CD14-positive monocyte (primary cell): ENCODE measurements at places on chromosomes 7 and 10. TPM values are rescaled to one million over a fixed set of nuclear protein-coding genes. Genes with fewer than 3 reads are reported as not detected.

The ANKRD16 gene
- polyA plus RNA-seq = 2.1 TPM

- H3K27me3 ChIP-seq = no peaks in the 10 kb centered on the region
- no peak overlapping the region for H3K27ac ChIP-seq
- DNase-seq = no peak
- no peak overlapping the region for H3K4me3 ChIP-seq
Observed at GRCh38 chr10:128028508-128029289, 97.5 kb downstream of the MKI67 start.

- no peaks in the 10 kb centered on the region for H3K27me3 ChIP-seq
- H3K27ac ChIP-seq = peak overlapping the region; percentile 97
- no peaks in the 10 kb centered on the region for H3K36me3 ChIP-seq
- H3K4me3 ChIP-seq = peak overlapping the region; percentile 71
Observed at GRCh38 chr7:123748171-123748733, 551 bp downstream of the WASL start.

- peaks cover 32% of the 10 kb centered on the region for H3K36me3 ChIP-seq
- H3K27me3 ChIP-seq = no peaks in the 10 kb centered on the region
Observed at GRCh38 chr7:149196151-149196704, 882 bp downstream of the ZNF282 start.

DNA sequence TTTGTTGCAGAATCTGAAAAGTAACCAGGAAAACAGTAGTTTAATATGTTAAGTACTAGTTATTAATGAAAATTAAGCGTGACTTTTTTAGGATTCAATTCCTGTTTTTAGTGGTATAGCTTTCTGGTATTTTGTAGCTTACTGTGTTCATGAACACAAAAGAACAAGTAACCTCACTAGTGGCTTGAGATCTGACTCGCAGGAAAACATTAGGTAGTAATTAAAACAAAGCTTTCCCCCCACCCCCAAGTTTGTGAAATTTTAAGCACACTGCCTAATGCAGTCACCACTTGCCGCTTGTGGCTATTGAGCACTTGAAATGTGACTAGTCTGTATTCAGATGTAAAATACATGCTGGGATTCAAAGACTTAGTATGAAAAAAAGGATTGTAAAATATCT, 102.5 kb upstream of the RPA3 start:
- no peak overlapping the region for H3K4me3 ChIP-seq
- H3K27ac ChIP-seq = no peak overlapping the region
- DNase-seq = no peak
- H3K4me1 ChIP-seq = peaks cover 4% of the 10 kb centered on the region
- no peaks in the 10 kb centered on the region for H3K36me3 ChIP-seq
- no peaks in the 10 kb centered on the region for H3K27me3 ChIP-seq

The SRPK2 gene
- 30.0 TPM for polyA plus RNA-seq

- no peak overlapping the region for H3K27ac ChIP-seq
- H3K36me3 ChIP-seq = peaks cover 6% of the 10 kb centered on the region
- H3K27me3 ChIP-seq = no peaks in the 10 kb centered on the region
- DNase-seq = peak; percentile 50
- peaks cover 37% of the 10 kb centered on the region for H3K4me1 ChIP-seq
Observed at GRCh38 chr7:75993689-75994387, 557 bp downstream of the TMEM120A start.

- peaks cover 63% of the 10 kb centered on the region for H3K27me3 ChIP-seq
- no peaks in the 10 kb centered on the region for H3K36me3 ChIP-seq
- no peak for DNase-seq
- no peak overlapping the region for H3K27ac ChIP-seq
- H3K4me3 ChIP-seq = no peak overlapping the region
Observed at GRCh38 chr10:103280506-103280905, 3.6 kb downstream of the INA start.

The PNPLA8 gene
- polyA plus RNA-seq = 4.1 and 10.2 TPM in 2 replicates

- DNase-seq = no peak
- H3K4me3 ChIP-seq = no peak overlapping the region
- no peaks in the 10 kb centered on the region for H3K36me3 ChIP-seq
- no peaks in the 10 kb centered on the region for H3K27me3 ChIP-seq
Observed at GRCh38 chr10:34319197-34319846, 495.8 kb downstream of the PARD3 start.

DNA sequence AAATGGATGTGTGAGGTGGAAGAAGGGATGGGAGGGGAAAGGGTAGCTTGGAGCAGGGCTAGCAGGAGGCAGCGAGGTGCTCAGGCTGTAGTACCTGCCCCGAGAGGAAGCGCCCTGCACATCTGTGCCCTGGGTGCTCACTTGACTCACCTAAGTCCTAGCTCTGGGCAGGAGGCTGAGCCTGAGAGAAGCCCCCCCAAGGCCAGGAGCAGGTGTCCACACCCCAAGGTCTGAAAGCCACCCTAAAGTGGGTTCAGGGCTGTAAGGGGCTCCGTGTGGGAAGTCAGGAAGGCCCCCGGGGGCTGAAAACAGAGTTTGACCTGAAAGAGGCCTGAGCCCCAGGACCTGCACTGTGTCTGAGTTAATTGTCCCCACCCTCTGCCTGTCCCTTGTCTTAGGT, 95.8 kb upstream of the PODXL start:
- H3K27me3 ChIP-seq = no peaks in the 10 kb centered on the region
- H3K27ac ChIP-seq = no peak overlapping the region
- H3K4me1 ChIP-seq = no peaks in the 10 kb centered on the region

The TUBB8 gene
- 0.43 TPM for polyA plus RNA-seq
